ENCODE measurements at places on chromosomes 5 and 9.

- no peak for DNase-seq
These were observed 235.5 kb upstream of the TRIM32 start for GRCh38 chr9:116451500-116452115.

- DNase-seq = peak; percentile 34
These were observed 199.8 kb downstream of the ZNF608 start for GRCh38 chr5:124546643-124547042.

- DNase-seq = no peak
These were observed 260.9 kb upstream of the TUT7 start for GRCh38 chr9:86614871-86615849.

GRCh38 chr9:94948567-94949235 is 222.2 kb downstream of the AOPEP start:
- DNase-seq = no peak

DNA sequence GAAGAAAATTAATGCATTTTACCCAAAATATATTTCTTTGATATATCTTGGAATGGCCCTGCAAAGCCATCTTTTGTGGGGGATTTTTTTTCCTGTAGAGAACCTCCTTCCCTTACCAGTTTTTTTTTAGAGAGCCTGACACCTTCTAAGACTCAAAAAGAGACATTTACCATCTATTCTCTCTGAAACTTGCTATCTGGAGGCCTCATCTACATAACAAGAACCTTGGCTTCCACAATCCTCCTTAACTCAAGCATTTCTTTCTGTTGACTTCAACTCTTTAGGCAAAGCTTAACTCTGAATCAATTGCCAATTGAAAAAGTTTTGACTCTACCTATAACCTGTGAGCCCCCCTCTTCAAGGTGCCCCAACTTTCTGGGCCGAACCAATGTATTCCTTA is 6.2 kb downstream of the SLC45A2 start:
- no peak for DNase-seq

DNA sequence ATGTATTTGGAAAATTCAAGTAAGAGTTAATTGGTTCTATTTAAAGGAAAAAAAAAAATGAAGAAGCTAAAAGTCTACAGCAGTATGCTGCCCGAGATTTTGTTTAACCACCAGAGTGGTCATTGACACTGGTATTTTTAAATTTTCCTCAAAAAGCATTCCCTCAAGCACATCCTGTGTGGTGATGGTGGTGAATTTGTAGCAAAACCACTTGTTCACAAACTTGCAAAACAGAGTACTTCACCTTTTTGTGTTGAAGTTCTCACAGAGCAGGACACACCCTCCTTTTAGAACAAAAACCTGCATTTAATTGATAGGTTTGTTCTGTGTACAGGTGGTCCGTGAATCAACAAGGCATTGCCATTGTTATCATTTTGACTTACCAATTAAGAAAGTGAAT is 374.2 kb downstream of the EFNA5 start:
- no peak for DNase-seq

DNA sequence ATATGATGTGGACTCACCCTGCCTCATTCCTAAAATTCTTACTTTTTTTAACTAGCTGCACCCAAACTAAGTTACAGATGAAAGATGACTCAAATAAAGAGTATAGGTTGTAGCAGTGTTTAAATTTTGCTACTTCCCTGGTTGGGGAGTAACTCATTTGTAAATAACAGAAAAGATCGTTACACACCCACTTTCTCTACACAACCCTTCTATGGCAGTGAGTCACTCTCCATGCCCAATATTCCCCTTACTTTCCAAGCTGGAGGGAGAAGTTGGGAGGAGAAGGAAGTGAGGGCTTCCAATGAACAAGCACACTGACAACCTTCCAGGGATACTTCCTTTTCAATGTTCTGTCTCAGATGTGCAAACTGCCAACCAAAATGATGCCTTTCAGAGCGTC is 1.9 kb downstream of the RASEF start:
- DNase-seq = peak; percentile 15

GRCh38 chr9:91176426-91176825 is 185.3 kb downstream of the AUH start:
- no peak for DNase-seq

GRCh38 chr9:477193-477592 is 262.5 kb downstream of the DOCK8 start:
- DNase-seq = no peak

DNA sequence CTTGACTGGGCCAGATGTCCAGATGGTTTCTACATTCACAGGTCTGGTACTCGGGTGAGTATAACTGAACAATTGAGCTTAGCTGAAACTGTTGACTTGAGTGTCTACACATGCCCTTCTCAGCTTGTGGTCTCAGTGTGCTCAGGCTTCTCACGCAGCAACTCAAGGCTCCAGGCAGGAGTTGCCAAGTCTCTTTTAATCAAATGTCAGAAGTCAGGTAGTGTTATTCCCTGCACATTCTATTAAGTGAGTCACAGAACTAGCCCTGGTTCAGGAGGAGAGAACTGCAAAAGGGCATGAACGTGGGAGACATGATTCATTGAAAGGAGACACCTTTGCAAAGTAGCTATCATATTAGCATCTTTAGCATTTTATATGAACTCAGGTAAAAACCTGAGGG is 199.3 kb upstream of the ACTBL2 start:
- peak; percentile 55 for DNase-seq

- DNase-seq = peak; percentile 42
These were observed 11.3 kb downstream of the SLC23A1 start for GRCh38 chr5:139371482-139372435.

DNA sequence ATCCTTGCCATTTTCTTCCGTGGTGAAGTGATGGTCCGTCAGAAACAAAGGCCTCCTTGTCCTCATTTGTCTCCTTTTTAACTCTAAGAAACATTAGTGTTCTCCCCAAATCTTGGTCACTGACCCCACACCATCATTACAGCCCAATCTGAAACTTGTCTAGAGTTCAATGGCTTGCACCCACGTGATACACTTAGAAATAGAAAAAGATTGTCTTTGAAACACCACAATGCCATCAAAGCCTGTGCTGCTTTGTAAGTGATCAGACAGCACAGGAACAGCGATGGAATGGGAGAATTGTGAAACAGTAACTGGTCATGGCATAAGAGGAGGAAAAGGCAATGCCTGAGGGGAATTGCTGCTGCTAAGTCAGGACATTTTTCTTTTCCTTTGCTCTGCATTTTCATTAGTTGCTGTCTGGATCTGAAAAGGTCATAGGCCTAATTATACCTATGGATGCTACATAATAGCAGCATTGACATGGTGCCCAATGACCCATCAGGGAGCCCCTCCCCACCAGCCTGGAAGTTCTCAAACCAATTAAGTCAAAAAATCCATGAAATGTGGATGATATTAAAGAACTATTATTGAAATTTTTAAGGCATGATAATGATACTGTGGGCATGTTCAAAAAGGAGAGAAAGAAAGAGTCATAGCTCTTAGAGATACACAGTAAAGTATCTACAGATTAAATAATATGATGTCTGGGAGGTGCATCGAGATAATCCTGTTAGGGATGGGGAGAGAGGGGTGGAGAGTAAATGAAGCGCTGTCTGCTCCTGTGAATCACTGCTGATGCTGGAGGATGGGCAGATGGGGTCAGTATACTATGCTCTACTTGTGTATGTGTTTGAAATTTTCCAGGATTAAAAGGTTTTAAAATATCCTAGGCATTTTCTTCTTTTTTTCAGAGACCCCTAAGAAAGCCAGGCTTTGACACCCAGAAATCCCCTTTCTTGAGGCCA is 83.6 kb downstream of the ENC1 start:
- DNase-seq = no peak

- DNase-seq = peak; percentile 61
These were observed 16.5 kb upstream of the QRFP start for GRCh38 chr9:130912932-130913598.

DNA sequence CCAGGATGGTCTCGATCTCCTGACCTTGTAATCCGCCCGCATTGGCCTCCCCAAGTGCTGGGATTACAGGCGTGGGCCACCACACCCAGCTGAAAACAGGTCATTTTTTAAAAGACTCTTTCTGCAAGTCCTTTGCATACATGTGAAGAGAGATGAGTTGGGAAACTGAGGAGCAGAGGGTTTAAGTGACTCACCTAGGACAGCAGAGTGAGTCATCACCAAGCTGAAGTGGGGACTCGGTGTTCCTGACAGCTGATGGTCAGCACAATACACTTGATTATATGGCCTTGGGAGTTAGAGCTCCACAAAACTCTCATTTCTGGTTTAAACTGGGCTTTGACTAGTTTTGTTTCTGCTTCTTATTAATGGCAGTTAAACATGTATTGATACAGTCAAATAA is 38.1 kb upstream of the SSBP2 start:
- DNase-seq = peak; percentile 39

DNA sequence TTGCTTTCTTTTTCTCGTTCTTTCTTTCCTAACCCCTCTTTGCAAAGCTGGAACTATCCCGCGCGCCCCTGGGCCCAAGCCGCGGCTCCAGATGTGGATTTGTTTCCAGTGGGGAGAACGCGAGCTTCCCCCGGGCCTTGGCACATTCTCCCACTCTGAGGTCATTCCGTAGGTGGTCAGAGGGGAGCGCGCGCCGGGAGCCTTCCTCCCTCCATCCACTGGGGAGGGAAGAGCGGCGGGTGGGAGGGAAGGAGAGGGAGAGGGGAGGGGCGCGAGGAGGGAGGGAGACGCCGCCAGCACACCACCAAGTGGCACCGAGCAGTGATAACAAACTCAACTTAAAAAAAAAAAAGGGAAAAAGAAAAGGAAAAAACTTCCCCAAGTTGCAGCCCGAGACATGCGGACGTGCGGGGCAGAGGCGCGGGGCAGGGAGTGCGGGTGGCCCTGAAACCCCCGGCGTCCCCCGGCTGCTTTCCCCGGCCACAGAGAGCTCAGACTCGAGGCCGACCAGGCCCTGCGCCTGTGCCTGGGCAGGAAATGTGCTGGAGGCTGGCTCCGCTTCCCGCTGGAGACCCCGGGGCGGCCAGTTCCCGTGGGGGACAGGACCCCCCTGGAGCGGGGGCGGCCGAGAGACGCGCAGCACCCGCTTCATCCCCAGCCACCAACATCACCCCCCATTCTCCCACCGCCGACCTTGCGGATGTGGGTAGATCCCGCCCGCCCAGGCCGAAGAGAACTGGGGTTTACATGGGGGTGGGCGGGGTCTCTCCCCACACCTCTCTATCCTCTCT is 3.1 kb downstream of the IER5L start:
- DNase-seq = peak; percentile 94

GRCh38 chr5:139204196-139204595 is 6.0 kb upstream of the SIL1 start:
- peak; percentile 22 for DNase-seq

GRCh38 chr5:114018186-114018585 is 343.7 kb upstream of the KCNN2 start:
- DNase-seq = no peak

DNA sequence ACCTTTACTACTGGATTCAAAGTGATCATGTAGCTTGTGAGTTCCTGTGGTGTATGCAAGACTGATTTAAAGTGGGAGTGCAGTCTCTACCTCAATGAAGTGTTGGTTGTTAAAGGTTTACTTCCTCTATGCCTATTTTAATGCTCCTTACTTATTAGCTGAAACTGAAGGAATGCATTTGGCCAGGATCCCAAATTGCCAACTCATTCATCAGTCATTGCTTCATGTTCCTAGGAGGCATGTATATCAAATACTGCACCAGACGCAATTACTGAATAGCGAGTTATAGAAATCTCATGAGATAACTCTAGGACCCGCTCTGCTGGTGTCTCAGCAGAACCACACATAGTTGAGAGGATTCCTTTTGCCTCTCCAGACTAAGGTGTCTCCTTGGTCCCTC is 143.0 kb upstream of the RPS23 start:
- DNase-seq = peak; percentile 87

DNA sequence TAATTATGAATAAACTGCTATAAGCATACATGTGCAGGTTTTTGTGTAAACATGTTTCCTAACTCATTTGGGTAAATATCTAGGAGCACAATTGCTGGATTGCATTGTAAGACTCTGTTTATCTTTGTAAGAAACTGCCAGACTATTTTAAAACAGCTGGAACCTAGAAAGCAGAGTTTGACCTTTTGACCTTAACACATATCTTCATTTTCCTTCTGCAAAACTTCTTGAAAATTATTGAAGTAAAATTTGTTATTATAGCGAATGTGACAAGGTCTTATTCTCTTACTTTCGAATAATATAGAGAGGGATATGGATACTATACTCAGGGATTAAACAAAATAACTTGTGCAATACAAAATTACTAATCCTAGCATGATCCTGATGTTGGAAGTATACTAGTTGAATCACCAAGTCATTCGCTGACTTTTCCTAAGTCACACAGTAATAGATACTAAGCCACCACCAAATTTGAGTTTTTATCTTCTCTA is 3.2 kb upstream of the ANXA1 start:
- no peak for DNase-seq

- no peak for DNase-seq
These were observed 18.4 kb upstream of the GSN start for GRCh38 chr9:121249563-121249962.

DNA sequence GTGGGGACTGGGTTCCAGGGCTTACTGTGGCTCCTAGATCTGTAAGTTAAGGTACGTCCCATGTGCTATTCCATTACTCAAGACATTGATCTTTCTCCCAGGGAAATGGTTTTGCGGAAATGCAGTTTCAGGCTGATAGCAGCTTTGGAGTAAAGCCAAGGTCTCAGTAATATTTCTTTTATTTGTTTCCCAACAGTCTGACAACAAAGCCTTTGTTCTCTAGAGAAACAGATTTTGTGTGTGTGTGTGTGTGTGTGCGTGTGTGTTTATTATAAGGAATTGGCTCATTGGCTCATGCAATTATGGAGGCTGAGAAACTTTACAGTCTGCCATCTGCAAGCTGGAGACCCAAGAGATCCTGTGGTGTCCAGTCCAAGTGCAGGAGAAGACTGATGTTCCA is 12.1 kb upstream of the POC5 start:
- DNase-seq = no peak

DNA sequence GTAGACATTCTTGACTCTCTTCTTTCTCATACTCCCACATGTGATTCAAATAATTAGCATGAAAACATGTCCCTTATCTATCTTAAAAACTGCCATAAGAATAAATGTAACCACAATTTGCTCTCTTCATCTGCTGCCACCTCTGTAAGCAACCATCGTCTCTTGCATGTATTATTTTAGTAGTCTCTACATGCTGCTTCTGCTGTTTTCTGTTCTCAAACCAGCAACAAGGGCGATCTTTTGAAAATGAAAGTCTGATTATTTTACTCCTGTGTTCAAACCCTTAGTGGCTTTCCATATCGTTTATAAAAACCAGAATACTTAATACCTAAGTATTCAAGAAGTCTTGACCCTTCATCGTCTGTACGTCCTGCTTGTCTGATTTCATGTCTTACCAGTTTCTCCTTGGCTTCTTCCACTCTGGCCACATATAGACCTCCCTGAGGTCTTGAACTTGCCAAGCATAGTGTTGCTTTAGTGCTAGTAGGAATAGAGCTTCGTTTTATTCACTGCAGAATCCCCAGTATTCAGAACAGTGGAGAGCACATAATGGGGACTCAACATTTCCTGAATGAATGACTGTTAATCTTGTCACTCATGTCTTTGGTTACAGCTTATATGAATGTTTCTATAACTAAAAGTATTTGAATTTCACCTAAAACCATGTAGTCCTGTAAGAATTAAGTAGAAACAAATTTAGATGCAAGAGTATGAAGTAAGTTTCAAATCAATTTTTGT is 10.6 kb downstream of the CDC42SE2 start:
- no peak for DNase-seq

GRCh38 chr5:157193699-157194424 is 13.2 kb downstream of the ITK start:
- DNase-seq = no peak
